Fibroblast of lung (primary cell): ENCODE measurements at places on chromosomes 3 and 15.
A peak's percentile ranks its signal among the peaks of the same experiment; 100 is the strongest.

DNA sequence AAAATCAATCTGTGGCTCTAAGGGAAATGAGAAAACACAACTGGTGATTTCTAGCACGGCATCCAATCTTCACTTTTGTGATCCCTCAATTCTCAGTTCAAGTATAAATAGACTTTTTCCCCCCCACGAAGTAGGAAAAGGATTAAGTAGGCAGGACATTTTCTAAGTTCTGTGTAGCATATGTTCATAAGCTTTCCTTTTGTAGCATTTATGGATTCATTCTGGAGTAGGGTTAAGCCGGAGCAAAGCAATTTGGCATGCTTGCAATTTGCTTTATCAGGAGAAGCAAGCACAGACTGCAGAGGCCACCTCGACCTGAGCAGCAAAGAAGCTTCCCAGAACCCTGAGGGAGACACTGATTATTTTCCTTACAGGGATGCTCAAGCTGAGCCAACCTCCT is 66.3 kb downstream of the FHIT start:
- DNase-seq: no peak

DNA sequence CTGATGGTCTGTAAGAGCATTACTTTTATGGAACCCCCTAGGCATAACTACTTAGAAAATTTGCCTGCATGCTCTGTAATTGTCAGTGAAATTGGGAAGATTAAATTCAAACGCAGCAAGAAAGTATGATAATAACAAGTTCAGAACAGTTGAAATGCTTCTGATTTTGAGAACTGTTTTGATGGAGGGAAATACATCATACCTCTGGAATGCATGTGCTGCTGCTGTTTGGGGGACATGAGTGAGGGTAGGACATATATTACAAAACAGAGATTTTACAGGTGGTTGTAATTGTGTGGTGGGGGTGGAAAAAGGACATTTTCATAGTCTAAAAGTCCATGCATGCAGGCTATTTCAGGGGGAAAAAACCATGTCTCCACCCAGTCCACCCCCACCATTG is 135.0 kb upstream of the DPH6 start:
- no peak for DNase-seq

- DNase-seq: no peak
Measured at GRCh38 chr15:69099941-69100340, 60.5 kb upstream of the GLCE start.

DNA sequence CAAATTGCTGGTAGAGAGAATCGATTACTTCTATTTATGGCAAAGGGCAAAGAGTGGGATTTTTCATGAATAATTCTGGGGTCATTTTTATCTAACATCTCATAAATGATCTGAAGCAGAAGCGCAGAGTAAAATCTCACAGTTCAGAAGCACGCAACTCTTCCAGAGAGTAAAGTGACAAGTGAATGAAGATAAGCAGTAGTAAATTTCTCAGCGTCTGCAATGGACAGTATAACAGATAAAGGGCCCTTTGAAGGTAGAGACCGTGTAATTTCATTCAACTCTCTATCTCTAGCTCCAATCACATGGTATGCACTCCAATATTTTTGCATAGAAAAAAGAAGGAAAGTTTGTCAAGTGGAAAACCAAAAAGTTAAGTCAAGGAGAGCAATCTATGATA is 521.1 kb upstream of the NECTIN3 start:
- no peak for DNase-seq

DNA sequence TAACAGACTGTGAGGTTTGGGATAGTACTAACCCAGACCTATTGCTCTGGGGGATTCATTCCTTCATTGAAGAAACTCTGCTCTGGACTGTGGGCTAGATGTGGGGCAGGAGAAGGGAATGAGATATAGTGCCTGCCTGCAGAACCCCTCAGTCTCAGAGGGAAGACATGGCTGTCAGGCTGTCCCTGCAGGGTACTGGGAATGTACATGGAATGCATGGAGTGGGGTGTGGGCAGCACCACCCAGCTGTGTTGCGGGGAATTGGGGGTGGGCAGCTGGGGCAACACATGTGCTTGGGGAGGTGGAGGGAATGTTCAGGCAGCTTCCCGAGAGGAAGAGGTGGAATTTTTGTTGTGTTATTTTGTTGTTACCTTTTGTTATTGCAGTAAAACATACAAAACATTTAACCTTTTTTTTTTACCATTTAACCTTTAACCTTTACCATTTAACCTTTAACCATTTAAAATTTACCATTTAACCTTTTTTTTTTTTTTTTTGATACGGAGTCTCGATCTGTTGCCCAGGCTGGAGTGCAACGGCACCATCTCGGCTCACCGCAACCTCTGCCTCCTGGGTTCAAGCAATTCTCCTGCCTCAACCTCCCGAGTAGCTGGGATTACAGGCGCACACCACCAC is 7.3 kb downstream of the PAQR5 start:
- DNase-seq: no peak

DNA sequence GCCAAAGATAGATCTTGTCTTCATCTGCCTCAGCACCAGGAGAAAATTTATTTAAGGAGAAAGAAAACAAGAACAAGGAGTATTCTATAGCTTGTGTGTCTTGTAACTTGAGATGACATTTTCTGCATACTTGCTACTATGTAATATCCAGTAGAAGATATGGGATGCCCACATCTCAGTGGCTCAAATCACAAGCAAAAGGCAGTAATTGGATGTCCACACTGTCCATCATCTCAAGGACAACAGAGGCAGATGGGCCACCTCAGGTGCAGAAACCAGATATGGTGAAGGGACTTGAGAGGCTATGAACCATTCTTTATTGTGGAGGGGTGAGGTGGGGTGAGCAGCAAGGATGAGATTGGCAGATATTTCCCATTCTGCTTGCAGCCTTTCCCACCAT is 309.0 kb downstream of the GBE1 start:
- DNase-seq: no peak

DNA sequence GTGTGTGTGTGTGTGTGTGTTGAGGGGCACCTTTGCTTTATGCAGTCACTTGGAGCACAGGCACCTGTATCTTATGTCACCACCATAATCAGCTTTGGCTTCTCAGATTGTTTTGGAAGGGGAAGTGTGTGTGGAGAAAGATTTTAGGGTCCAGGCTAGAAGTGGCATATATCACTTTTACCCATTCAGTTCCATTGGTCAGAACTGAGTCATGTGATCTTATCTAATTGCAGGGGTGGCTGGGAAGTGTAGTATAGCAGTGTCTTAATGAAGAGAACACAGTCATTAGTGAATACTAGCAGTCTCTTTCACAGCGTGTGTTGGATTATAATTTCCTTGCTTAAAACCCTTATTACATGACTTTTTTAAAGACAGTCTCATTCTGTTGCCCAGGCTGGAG is 20.6 kb downstream of the NCK1 start:
- DNase-seq: no peak

- DNase-seq: no peak
Measured at GRCh38 chr15:90360746-90361145, 8.7 kb downstream of the ZNF774 start.

GRCh38 chr3:27349832-27350231 is 19.4 kb downstream of the NEK10 start:
- no peak for DNase-seq

DNA sequence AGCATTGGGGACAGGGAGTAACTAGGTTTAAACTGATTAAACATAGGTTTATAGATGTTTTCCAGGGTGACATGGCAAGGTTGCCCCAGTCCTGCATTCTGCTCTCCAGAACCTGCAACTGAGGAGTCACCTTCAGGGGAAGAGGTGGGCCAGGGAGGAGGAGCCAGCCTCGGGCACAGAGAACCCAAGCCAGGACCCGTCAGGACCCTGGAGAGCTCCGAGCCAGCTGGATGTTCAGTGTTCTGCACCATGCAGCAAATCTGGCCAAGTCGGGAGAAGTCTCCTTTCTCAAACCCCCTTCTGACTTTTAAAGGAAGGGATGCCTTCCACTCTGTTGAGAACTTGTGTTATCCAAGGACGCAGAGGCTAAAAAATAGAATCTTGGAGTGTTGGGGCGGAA is 62.1 kb upstream of the SLC6A11 start:
- DNase-seq: peak; percentile 24

- DNase-seq: peak; percentile 41
Measured at GRCh38 chr15:62658498-62658897, 384.0 kb upstream of the TPM1 start.
